ELR (cell line): ENCODE measurements at places on chromosomes 12 and 14.

- DNase-seq = peak; percentile 92
Measured at GRCh38 chr12:18383203-18383602, 121.9 kb downstream of the PIK3C2G start.

GRCh38 chr14:61466249-61466904, 145.0 kb downstream of the PRKCH start:
- DNase-seq = peak; percentile 97

DNA sequence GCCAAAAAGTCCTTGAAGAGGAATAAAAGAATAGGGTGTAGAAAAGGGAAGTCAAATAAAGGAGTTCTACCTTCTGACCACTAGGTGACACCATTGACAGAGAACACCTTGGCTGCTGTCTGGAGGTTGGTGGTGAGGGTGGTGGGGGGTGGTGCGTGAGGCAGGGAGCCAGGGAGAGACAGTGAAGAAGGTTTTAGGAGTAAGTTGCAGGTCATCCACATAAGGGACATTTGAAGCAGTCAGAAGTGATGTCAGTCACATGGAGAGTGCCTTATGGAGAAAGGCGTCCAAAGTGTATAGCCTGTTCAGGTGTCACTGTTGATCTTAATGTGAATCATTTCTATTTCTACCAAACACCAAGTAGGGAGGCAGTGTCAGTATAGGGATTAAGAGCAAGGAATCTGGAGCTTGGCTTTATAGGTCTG, 279.3 kb upstream of the DDHD1 start:
- DNase-seq = peak; percentile 57

DNA sequence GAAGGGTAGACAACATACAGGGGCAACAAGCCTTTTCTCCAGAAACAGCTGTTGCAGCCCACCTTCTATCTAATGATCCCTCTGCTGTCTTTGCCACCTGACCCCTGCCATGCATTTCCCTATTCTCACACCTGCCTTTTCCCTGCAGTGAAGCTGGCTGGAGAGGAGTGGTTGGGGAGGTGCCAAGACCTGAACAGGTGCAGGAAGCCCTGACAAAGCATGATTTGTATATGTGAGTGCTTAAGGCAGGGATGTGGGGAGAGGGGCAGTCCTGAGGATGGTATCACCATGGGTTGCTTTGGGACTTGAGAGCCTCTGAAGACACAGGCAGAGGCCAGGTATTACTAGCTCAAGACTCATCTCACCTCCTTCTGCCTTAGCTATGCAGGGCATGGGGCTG, 2.9 kb upstream of the PFDN5 start:
- DNase-seq = no peak

DNA sequence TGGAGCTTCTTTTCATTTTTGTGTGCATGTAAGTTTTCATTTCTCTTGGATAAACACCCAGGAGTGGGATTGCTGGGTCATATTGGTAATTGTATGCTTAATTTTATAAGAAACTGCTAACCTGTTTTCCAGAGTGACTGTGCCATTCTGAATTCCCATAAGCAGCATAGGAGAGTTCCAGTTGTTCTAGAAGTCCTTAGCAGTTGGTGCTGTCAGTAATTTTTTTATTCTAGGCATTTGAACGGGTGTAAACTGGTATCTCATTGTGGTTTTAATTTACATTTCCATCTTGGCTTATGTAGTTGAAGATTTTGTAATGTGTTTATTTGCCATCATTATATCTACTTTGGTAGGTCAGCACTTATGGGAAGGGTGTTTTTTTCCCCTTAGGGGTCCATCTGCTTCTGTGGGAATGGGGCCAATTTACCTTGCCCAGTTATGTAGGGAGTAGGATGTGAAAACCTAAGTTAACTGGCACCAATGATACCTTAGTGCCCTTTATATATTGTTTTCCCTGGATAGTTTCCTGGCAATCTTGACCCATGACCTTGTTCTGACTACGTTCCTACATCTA, 202.9 kb downstream of the AKAP6 start:
- no peak for DNase-seq

DNA sequence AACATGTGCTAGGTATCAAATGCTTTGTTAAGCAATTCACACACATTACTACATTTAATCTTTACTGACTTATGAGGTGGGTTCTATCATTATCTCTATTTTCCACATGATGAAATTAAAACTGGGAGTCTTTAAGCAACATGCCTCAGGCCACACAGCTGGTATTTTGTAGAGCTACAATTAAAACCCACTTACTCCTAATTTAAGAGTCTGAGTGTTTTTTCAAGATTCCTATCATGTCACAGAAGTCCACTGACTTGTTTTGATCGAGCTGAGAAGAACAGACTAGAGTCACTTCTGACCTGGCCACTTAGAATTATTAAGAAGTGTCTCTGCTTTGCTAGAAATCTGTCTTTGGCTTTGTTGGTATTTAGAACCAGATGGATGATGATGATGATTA, 670.7 kb downstream of the NRXN3 start:
- no peak for DNase-seq

GRCh38 chr12:5177096-5177495, 133.4 kb downstream of the KCNA5 start:
- no peak for DNase-seq

GRCh38 chr12:44015333-44015941, 179.6 kb downstream of the TMEM117 start:
- DNase-seq = peak; percentile 63

DNA sequence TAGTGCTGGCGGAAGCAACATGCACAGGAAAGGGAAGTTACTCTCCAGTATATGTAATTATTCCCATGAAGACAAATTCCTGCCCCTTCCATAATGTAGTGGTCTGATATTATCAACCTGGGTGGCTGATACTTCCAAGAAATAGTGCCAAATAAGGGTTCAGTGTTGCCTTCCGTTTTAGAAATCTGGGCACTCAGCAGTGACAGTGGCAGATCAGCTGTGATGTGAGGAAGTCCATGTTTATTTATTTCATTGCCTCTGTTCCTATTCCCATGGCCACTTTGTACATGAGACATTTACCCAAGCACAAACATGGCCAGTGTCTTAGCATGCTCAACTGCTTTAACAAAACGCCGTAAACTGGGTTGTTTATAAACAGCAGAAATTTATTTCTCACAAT, 20.3 kb upstream of the POC1B start:
- no peak for DNase-seq

DNA sequence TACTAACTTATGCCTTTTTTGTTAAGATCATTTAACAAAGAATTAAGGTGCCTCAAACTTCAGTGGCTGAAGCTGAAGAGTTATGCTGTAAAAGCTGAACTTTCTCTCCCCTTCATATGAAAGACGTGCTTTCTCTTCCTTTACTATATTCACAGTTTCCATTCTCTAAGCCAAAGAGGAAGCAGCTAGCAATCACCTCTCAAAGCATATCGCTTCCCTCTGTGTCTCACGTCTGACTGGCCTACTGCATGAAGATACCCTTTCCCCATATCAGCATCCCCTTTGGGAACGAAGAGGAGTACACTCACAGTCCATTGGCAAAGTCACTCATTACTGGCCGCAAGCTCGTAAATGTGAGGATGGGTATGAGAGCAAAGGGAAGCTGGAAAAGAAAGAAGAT, 34.9 kb downstream of the SLC11A2 start:
- DNase-seq = no peak

DNA sequence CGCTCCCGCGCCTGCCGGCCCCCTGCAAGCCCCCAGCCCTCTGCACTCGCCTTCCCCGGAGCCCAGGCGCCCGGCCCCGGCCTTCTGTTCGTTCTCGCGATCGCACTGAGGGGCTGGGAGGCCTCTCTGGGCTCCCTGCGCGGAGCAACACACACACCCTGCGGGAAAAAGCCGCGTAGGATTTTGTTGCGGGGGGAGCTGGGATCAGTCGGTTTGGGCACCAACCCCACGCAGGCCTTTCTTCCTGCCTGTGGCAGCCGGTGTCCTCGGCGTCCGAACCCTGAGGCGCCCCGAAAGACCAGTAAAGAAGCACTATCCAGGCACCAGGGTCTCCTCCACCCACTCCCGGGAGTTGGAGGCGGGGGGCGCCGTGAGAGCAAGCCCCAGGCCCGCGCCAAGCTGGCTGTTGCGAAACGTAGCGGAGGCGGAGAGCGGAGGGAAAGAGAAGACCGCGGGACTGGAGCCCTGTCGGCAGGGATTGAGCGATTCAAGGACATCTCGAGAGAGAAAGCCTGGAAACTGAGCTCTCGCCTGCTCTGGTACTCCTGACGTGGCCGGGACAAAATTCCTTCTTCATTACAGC, 1.9 kb upstream of the HOXC5 start:
- DNase-seq = no peak

GRCh38 chr14:73402579-73402978, 55.8 kb downstream of the NUMB start:
- DNase-seq = no peak

DNA sequence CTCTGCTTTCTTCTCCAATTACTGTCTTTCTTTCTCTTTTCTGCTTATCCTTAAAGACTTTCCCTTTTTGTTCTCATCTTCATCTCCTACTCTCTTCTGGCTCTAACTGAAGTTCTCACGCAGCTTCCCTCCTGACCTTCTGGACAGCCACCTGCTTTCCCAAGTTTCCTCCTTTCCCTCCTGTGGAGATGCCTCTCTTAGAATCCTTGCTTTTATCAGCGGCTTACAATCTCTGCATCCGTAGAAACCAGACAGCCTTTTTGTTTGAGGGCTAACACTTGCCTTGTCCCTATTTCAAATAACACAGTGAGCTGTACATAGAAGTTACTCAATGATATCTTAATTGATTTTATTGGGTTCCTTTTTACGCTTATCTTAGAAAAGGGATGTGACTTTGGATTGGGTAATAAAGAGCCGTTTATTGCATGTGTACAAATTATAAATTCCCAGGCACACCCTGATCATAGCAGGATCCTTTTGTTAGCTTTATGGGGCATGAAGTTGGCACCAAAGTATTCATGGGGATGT, 2.1 kb upstream of the LGALS3 start:
- no peak for DNase-seq

DNA sequence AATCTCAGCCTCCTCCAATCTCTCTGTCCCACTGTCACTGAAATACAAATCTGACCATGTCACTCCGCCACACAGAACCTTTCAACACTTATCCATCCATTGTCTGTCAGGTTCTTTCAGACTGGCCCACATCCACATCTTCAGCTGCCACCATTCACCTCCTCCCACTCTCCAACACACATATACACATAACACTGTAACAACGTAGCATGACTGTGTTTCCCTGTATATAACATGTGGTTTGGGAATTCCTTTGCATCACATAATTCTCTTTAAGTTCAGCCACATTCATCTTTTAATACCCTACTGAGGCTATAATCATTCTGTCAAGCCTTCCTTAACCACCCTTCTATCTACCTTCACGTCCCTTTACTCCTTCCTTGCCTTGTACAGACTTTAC, 99.2 kb downstream of the PPP2R5E start:
- no peak for DNase-seq

GRCh38 chr12:100753837-100754236, 40.7 kb upstream of the ANO4 start:
- peak; percentile 68 for DNase-seq

GRCh38 chr14:89013098-89013504, 188.7 kb downstream of the TTC8 start:
- DNase-seq = peak; percentile 53

GRCh38 chr12:124365726-124366430, 71.0 kb downstream of the RFLNA start:
- no peak for DNase-seq

DNA sequence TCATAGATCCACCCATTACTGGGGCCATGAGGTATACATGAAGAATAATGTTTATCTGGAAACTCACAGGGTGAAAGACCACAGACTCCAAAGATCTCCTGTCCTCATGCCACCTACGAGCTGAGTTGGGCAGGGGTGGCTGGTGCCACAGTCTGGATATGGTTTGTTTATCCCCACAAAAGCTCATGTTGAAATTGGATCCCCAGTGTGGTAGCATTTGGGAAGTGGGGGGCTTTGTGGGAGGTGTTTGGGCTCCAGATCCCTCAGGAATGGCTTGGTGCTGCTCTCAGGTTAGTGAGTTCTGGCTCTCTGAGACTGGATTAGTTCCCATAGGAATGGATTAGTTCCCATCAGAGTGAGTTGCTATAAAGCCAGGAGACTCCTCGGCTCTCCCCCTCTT, 192.3 kb upstream of the FSCB start:
- DNase-seq = no peak

DNA sequence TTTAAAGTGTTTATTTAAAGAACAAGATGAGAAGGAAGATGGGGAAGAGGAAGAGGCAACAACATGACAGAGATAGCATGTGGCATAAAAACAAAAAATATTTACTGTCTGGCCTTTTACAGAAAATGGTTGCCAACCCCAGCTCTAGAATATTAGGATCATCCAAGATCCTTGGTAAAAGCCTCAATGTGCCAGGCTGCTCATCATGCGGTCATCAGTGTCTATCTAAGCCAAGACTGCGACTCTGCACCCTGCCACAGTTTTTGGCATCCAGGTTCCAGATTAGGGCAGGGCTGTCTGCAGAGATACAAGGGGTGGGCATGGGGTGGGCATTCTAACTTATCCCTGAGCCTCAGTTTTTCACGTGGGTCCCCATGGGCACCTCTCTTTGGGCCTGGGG, 46.9 kb upstream of the CNTN1 start:
- DNase-seq = no peak

DNA sequence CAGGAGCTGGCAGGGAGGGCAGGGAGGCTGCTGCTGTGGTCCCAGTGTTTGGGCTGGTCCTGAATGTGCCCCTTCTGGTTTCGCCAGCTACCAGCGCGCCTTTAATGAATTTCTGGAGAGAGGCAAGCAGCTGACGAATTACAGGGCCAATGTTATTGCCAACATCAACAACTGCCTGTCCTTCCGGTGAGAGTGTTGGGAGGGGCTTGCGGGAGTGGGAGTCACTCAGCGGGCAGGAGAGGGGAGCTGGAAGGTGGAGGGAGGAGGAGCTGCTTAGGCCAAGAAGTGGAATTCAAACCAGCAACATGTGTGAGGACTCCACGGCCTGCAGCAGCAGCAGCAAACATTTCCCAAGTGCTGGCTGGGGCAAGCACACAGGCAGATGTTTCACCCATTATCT, 7.7 kb downstream of the TNFAIP2 start:
- DNase-seq = peak; percentile 55

GRCh38 chr12:124083708-124084107, 110.7 kb downstream of the ZNF664 start:
- DNase-seq = no peak

DNA sequence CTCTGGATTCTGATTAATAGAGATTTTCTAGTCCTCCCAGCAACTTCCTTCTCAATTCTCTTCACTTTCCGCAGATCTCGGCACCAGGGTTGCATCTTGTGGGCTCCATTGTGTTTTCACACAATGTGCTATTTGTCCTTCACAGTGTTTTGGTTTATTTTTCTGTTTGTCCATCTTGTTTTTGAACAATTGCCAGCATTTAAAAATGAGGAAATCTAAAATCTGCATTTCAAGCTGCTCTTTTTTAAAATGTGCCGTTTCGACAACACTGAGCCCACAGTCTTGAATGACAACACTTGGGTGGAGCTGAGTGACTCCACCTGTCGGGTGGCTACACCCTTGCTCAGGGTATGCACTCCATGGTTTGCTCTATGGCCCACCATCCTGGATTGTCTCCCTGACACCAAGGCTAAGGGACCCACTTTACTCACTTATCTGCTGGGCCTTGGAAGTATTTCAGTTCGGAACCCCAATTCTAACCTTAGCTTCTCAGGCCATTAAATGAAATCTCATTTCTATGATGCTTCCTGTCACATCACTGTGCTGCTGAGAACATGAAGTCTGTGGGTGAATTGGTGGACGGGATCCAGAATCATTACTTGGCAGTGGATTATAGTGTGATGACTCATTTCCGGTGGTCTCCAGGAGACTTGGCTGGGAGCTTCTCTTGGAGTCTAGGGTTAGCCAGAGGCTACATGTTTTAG, 3.4 kb upstream of the MYRFL start:
- DNase-seq = peak; percentile 78

- peak; percentile 57 for DNase-seq
Measured at GRCh38 chr12:6074979-6075585, 49.4 kb downstream of the VWF start.

GRCh38 chr14:47442211-47442610, 233.2 kb downstream of the MDGA2 start:
- peak; percentile 4 for DNase-seq
